ENCODE measurements at places on chromosomes 5 and 9.
A peak's percentile ranks its signal among the peaks of the same experiment; 100 is the strongest.

- DNase-seq, result no peak
Observed at GRCh38 chr5:61416420-61416819, 84.4 kb downstream of the ZSWIM6 start.

DNA sequence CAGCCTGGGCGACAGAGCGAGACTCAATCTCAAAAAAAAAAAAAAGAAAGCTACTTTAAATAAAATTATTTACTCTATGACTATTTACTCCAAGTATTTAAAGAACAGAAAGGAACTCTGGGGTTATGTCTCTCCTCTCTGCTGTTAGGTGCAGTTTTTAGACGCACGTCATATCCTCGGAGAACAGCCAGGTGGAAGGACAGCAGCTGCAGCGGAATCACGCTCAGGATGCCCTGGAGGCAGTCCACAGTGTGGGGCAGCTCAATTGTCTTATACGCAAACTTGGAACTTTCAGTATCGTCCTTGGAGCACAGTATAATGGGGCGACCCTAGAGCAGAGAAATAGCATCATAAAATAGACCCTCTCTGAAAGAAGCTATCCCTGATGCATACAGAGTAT is 10.4 kb upstream of the MAPK9 start:
- DNase-seq, result no peak

DNA sequence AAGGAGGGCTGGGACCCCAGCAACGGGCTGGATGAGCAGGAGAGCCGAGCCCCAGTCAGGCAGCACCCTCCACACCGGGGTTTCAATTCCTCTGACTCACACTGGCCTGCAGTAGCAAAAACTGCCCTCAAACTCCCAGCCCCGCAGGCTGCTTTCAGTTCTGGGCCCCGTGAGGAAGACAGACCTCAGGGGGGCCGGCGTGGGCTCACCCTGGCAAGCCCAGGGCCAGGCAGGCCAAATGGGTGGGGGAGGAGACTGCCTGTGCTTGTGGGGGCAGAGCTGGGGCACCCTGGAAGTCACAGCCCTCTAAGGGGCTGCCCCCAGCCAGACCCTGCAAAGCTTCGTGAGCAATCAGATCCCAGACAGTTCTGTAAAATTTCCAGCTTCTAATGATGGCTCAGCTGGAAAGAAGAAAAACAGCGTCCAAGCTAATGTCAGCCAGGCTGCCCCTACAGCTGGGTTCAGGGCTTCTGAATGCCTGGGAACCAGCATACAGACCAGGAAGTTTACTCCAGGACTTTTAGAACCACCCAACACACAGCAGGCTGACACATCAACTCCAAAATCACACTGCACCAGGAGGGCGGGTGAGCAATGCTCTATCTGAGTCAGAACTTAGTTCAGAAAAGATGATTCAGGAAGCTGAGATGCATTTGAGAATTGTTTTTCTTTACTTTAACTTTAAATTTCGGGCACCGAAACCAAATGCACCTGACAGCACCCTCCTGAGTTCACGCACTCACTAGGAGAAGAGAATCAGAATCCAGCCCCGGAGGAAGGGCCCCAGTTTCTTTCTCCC is 34.7 kb downstream of the LPCAT1 start:
- DNase-seq, result peak; percentile 60

DNA sequence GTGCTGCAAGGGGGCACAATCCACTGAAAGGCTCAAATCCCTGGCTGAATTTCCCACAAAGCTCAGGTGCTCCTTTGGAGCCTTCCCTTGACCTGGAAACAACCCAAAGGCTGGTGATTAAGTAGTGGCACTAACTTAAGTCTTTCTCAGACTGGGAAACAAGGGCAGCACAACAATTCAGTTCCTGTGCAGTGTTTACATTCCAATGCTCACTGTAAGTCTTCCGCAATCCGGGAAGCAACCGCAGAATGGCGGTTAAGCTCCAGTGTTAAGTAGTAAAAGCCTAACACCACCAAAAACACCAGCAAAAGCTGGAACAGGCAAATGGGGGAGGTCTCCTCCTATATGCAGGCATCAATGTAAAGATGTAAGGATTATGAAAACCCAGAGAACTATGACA is 117.2 kb downstream of the TRPM3 start:
- no peak for DNase-seq

DNA sequence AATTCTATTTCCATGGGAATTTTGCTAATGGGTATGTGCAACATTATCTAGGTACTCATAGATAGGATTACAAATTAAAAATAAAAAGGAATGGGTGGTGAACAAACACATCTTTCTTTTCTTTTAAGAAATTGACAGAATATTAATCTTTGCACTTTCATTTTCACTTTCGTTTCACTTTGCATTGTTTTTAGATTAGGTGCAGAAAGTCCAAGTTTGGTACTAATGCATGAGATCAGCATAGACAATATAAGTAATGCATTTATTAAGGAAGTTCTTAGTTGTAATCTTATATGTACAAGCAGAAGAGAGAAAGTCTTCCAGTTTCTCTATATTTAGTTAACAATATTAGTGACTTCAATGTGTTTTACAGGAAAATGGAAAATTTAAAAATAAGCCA is 196.5 kb downstream of the COMMD10 start:
- DNase-seq, result peak; percentile 10

DNA sequence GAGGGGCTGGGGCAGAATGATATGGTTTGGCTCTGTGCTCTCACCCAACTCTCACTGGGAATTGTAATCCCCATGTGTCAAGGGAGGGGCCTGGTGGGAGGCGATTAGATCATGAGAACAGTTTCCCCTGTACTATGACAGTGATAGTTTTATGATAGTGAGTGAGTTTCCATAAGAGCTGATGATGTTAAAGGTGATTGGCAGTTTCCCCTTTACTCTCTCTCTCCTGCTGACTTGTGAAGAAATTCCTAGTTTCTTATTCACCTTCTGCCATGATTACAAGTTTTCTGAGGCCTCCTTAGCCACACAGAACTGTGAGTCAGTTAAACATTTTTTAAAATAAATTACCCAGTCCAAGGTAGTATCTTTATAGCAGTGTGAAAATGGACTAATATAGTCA is 120.4 kb upstream of the CDH9 start:
- DNase-seq, result no peak
